ENCODE measurements at places on chromosomes 13 and 19.

- DNase-seq, result no peak
Observed at GRCh38 chr19:36245210-36246005, 30.5 kb downstream of the ZNF146 start.

DNA sequence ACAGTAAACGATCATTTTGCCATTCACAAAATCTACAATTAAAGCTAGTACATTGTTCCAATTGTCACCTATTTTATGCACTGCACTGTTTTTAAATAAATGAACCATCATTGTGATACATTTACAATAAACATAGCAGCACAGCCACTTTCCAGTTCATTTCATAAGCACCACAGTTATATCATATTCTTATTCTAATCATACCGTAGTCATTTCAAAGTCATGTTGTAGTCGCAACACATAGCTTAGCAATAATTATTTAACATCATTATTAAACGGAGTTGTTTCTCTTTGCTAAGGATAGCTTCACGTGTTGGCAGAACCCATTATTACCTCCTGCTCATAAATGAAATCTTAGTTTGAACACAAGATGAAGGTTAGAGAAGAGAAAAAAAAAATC lies 2.2 kb upstream of the PCDH9 start:
- no peak for DNase-seq

DNA sequence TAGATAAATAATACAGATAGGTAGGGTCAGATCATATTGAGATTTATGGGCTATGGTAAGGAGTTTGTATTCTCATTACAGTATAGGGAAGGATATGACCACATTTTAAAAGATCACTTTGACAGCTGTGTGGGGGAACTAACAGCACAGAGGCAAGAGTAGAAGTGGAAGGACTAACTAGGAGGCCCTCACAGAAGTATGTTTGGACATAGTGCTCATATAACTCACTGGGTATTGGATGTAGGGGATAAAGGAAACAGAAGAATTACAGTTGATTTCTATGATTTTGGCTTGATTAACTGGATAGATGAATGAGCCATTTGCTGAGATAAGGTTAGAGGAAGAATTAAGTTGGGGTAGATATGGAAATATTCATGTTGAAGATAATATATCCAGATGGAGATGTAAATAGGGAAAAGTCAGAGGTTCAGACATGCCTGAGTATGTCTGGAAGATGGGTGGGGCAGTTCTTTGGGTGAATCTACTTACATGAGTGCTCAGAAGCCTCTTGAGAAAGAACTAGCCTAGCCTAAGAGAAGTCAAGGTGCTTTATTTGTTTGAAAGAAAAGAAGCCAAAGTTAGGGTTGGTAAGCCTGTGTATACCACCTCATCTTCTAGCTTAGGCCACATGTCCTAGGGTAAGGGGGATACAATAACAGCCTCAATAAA lies 133.4 kb downstream of the NDFIP2 start:
- no peak for DNase-seq

- no peak for DNase-seq
Observed at GRCh38 chr13:26811581-26811980, 51.0 kb upstream of the GPR12 start.

DNA sequence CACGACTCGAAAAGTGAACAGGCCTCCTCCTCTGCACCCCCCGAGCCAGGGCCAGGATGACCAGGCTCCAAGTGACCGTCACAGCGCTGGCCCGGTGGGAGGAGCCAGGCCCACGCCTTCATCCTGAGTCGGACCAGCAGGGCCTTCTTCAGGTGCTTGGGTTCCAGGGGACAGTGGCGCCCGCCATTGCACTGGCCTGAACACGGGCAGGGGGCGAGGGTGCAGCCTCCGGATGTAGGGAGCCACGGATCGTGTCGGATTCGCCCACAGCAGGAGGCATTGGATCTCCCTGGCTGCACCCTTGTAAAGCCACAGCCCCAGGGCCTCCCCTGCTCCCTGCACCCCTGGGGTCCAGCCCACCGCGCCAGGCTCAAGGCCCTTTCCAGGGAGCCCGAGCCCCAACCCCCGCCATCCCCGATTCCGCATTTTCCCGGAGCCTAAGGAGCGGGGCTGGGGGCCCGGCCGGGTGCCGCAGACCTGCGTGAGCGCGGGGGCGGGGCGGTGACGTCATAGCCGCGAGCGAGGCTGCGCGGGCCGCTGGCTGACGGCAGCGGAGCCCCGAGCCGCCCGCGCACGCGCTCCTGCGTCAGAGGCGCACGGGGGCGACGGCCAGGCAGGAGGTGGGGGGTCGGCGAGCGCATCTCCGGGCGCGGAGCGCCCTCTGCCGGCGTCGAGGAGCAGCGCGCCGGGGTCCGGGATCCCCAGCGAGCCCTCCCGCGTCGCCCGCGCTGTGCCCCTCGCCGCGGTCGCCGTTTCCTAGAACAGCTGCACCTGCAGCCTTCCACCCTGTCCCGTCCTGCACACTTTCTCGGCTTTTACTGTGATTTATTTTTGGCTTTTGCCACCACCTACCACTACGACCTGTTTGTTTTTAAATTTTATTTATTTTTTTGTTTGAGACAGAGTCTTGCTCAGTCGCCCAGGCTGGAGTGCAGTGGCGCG lies 1.5 kb upstream of the ATP5F1D start:
- DNase-seq, result no peak

GRCh38 chr13:92463134-92463533 lies 763.5 kb upstream of the GPC6 start:
- DNase-seq, result no peak

- DNase-seq, result no peak
Observed at GRCh38 chr19:48170817-48171347, 402 bp downstream of the ZSWIM9 start.

DNA sequence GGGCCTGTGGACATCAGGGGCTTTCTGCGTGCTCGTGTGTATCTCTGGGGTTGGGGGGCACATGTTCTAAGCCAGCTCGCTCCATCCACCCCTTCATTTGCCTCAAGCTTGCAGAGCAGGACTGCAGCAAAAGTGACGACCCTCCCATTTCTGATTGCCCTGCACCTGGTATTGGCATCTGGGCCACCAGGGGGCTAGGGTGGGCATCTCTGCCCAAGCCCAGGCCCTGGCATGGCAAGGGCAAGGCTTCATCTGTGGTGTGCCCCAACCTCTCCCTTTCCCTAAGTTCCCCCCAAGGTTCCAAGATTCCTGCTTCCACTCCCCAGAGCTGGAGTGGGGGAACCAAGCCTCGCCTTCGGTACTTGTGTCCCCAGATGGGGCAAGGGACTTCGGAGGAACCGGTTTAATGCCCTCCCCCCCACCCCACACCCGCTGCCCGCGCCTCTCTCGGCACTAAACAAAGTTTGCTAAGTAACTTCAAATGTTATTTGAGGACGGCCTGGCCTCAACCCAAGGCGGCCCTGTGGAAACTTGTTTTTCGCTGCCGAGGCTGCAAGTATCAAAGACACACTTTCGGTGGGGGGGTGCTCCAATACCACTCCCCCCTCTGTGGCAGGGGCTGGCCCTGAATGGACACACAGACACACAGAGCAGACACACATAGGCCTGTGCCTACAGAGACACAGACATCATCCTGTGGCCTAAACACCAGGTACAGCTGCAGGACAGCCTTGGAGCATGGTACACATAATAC lies 12.2 kb downstream of the NFIX start:
- DNase-seq, result no peak

GRCh38 chr13:33258808-33259193 lies 26.8 kb downstream of the STARD13 start:
- no peak for DNase-seq

DNA sequence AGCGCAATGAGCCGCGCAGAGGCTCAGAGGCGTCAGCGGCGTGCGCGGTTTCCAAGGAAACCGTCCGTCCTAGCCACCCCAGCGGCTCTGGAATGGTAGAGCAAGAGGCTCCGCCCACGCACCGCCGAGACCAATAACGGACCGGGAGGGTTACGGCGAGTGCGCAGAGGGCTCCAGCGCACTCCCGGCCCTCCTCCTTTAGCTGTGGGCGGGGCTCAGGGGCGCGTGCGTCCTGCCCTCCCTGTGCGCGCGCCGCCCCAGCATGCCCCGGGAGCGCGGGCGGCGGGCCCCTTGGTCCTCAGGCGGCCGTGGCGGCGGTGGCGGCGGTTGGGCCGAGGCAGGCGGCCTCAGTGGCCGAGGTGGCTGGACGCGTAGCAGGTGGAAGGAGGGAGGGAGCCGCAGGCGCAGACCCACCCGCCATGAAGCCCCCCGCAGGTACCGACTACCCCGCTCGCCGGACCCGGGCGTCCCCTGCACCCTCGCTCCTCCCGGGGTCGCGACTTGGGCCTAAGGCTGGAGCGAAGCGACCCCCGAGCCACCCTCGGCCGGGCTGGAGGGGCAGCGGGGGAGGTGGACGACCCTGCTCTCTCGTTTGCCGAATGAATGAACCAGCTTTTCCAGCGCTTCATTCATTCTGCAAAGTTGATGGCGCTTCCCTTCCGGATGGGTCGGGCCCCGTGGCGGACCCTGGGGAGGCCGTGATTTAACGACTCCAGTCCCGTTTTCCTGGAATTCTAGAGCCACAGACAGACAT lies at the start of gene THOP1:
THOP1 (plus strand) TSS at position 260 of the 754 bp plus-strand sequence; CDS start at position 420, 160 bp downstream.
- peak; percentile 90 for DNase-seq

DNA sequence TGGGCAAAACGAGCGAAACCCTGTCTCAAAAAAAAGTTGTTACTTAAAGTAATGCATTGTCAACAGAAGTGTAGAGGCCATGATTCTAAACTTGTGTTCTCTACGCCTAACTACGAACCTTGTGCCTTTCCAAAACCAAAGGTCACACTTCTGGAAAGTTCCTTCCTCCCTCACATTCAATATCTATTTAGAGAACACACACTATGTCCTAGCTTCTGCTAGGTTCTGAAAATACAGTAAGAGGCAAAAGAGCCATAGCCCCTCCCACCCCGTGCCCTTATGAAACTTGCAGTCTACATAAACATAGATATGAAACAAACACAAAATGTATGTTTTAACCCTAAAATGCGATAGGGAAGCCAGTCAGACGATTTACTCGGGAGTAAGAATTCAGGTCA lies 36.4 kb downstream of the RNF6 start:
- no peak for DNase-seq

DNA sequence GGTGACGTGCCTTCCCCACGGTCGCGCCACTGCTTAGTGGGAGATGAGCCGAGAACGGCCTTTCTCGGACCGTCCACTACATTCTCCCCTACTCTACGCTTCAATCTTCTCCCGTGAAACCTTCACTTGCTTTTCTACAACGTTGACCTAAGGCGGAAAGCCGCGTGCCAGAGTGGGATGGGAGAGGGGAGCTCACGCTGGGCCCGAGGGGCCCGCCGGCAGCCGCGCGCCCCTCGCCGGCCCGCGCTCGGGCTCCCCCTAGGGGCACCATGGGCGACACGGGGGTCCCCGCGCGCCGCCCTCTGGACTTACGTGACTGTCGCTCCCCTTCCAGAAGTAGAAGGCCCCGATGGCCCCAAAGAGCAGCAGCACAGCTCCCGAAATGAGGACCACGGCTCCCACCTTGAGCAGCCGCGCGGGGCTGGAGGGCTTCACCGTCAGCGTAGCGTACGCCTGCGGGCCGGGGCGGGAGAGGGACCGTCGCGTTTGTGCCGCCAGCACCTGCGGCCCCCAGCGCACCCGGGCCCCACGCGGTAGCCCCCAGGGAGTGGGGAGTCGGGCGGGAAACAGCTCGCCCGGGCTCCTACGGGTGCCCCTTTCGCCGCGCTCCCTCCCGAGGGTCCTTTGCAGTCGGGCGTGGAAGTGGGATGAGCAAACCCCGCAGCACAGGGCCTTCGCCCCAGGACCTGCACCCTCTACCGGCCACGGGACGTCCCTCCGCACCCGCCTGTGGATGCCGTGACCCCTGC lies 727 bp downstream of the CNMD start:
- DNase-seq, result no peak

- no peak for DNase-seq
Observed at GRCh38 chr19:46426035-46426505, 2.7 kb downstream of the PNMA8C start.

DNA sequence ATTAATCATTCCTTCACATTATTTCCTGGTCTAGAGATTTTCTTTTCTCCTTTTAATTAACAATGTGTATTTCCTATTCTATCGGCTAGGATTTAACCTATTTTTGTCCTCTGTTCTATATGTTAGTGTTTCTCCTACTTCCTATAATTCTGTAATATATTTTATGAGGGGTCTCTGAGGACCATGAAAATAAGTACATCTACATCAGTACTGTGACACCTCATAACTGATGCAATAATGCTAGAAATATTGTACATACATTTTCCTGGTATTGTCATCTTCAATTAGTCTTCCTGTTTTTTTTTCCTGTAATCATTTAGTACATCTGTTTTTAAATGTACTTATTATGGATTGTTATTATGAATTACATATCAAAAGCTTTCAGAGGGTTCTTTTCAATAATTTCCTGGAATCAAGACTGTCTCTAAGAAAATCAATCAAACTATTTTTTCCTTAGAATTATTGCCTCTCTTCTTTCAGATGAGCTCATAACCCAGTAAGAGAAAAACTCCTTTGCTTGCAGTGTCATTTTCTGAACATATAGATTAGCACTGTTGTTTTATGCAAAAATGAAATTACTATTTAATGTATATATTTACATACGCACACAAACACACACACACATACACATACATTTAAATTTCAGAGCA lies 1004.3 kb downstream of the SLITRK5 start:
- DNase-seq, result no peak

GRCh38 chr13:50133358-50133953 lies 118.2 kb downstream of the KCNRG start:
- DNase-seq, result no peak

- DNase-seq, result no peak
Observed at GRCh38 chr13:105538346-105538745, 997.1 kb downstream of the EFNB2 start.

DNA sequence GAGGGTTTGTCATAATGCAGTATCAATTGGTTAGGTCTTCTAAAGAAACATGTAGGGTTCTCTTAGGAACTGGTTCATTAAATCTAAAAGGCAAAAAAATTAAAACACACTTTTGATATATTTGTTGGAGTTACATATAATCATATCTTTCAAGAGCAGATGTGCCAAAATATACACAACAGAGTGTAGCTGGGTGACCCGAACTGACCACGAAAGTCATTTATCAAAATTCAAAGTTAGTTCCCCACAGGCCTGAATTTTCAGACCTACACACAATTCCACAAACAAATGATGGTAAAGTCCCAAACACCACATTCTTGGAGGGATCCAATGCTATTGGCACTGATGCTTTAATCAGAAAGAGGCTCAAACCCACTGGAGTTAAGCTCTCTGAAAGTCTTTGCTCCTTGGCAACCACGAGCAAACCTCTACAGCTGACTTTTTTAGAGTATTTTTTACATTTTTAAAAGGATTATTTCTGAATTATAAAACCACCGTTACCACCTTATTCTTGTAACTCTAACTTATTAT lies 50.9 kb downstream of the IRS2 start:
- no peak for DNase-seq
